Stimulated activated CD8-positive, alpha-beta memory T cell treated with anti-CD3 and anti-CD28 coated beads, Interleukin-7, amount 100 ng/mL, for 24 hours (primary cell): ENCODE measurements at places on chromosomes 11 and 22.

- no peak for DNase-seq
These were observed 866 bp downstream of the EXPH5 start for GRCh38 chr11:108592591-108593213.

GRCh38 chr22:46547179-46547882, 9.9 kb upstream of the CELSR1 start:
- no peak for DNase-seq

GRCh38 chr11:108838102-108838791, 173.4 kb downstream of the DDX10 start:
- no peak for DNase-seq

- DNase-seq = no peak
These were observed 166.2 kb downstream of the PGR start for GRCh38 chr11:100963375-100963774.

GRCh38 chr11:122098261-122098980, 17.6 kb downstream of the BLID start:
- DNase-seq = no peak

- no peak for DNase-seq
These were observed 964.8 kb downstream of the JRKL start for GRCh38 chr11:97354576-97354975.

DNA sequence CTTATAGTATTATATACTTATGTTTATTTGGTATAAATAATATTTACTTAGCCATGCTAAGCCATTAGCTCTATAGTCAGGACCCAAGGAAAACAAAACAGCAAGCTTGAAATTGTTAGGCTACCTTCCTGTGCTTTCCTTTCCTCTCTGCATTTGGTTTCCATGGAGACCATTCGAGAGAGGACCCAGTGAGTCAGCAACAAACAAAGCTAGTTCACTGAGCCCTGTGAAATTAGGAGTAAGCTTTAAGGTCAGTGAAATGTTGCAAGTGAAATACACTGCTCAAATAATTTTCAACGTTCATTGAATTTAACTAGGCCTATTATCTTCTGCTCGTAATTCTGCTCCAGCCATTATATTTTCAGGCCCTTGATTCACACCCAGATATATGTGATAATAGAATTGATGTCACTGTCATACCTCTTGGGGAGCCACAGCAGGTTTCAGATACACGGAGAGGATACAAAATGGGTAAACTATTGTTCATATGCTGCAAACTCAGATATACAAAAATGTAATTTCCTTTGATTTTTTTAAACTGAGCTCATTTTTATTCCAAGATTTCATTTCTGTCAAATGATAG, 9.1 kb upstream of the OR10D3 start:
- DNase-seq = no peak

DNA sequence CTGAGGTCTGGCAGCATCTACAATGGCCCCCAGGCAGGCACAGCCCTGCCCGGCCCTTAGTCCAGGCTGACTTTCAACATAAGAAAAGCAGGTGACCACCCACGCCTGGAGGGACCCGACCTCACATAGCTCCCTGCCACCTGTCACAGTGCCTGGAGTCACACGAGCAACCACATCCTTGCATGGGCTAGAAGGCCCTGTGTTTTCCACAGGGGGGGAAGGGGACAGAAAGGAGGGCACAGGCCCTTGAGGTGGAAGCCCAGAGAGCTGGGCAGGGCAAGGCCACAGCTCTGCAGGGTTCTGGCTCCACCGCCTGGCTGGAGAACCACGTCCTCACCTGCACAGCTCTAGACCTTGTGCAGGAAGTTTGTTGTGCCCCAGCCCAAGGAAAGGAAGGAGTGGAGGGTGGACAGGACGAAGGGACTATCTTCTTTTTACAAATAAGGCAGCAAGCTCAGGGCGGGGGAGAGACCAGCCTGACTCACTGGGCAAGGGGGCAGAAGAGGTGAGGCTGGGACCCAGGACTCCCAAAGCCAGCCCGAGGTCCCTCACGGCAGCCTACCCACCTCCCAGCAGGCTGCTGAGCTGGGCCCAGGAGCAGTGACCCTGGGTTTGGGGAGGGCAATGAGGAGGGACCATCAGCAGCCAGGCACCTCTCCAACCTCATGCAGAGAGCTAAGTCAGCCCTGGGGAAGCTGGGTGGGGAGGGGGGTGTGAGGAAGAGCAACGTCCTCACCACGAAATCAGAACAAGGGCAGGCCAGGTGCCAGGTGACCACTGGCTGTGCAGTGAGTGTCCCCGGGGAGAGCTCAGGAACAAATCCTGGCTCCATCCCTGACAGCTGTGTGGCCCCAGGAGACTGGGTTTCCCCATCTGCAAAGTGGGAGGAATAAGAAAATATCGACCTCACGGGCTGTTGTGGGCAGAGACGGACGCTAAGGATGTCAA, 4.3 kb downstream of the C1QTNF6 start:
- DNase-seq = no peak

DNA sequence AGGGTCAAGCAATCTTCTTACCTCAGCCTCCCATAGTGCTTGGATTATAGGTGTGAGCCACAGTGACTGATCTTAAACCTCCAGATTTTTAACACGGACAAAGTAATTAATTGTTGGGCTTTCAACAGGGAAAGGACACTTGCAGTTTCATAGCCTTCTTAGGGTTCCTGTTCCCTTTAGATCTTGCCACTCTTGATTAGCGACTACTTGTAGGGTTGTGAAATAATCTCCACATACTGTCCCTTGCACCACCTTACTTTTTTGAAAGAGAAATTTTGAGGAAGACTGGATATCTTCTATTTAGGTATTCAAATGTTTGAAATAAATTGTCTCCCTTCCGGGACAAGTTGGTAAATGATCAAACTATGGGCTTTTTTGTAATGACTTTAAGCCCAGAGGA, 7.6 kb downstream of the MS4A4E start:
- no peak for DNase-seq

- DNase-seq = no peak
These were observed 1734.4 kb downstream of the LRRC4C start for GRCh38 chr11:39725081-39725480.

GRCh38 chr11:124238512-124238911, 2.4 kb upstream of the OR8G1 start:
- DNase-seq = no peak

DNA sequence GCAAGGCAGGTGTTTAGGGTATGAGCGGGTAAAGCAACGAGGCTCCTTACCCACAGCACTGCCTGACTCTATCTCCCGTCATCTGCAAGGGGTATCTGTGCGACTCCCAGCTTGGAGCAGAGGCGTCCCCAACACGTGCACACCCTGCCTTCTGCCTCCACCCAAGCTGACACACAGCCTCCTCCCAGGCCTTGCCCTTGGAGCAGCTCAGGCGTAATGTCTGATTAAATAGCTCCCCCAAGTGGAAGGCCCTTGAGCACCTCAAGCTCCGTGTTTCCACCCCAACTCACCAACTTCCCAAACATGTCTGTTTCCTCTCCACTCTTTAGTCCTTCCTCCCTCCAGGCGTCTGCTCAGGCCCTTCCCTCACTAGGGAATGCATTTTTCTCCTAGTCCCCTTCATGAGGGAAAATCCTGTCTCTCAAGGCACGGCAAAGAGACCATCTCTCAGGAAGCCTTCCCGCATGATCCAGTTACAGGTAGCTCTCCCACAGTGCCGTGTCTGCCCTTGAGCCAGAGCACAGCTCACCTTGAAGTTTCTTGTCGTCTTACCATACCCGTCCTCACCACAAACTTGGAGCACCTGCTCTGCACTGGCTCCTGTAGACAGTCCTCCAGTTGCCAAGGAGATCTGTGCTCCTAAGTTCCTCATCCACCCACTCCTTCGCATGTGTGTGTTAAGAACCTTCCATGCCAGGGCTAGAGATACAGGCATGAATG, 15.8 kb downstream of the CYB5R2 start:
- DNase-seq = no peak

GRCh38 chr11:108224911-108225786, 2.3 kb downstream of the ATM start:
- DNase-seq = no peak

DNA sequence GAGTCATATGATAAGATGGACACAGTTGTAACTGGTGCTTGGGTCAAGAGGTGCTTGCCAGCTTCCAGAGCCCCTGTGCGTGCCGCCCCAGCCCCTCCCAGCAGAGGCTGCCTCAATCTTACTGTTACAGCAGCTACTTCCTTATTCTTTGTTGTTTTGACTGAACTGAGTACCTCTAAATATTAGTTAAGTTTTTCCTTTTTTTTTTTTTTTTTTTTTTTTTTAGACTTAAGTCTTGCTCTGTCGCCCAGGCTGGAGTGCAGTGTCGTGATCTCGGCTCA, 8.8 kb downstream of the ZBED4 start:
- no peak for DNase-seq

DNA sequence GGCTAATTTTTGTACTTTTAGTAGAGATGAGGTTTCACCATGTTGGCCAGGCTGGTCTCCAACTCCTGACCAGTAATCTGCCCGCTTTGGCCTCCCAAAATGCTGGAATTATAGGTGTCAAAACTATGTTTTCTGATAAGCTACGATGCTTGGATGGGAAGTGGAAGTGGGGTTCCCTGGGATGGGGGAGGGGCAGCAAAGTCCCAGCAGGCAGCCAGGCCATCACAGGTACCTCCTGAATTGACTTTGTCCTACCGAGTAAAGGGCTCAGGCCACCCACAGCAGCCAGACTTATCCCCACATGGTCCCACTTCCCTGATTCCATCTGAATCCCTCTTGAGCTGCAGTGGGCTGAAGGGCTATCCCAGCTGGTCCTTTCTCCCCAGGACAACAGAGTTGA, 6.9 kb downstream of the FTH1 start:
- DNase-seq = no peak

GRCh38 chr11:116541460-116541859, 231.3 kb downstream of the BUD13 start:
- DNase-seq = no peak

DNA sequence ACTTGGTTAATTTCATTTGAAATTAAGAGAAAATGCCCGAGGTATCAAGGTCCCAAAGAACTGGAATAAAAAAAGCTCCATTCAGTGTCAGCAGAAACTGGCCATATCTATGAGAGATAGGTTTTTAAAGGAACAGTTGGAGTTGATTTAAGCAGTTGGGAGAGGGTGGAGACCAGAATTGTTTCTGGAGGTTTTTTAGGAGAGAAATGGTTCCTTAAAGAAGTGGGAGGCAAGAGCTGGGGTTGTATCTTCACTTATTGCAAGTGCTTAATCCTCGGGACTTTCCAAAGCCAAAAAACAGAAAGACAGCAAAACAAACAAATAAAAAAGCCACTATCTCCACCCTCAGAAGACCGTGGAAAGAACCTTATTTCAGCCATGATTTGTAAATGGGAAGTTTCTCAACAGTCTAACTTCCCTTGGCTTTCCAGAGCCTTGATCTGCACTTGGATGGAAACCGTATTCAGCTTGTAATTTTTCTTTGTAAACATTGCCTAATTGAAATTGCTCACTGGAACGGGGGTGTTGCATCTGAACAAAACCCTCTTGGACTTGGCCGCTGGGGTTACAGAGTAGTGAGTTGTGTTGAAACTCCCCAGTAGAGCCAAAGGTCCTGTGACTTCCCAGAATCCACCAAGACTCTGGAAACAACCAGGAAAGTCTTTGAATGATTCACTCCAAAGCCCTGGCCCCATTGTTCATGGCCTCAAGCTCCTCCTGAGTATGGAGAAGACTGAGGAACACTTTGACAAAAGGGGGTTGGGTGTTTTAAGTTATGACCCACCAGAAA, 115.6 kb downstream of the SLC1A2 start:
- no peak for DNase-seq

- no peak for DNase-seq
These were observed 19.3 kb upstream of the CKAP5 start for GRCh38 chr11:46865340-46865739.

- no peak for DNase-seq
These were observed 4.8 kb downstream of the RTL6 start for GRCh38 chr22:44493206-44493605.

GRCh38 chr11:69439651-69440464, 41.6 kb upstream of the LINC01488 start:
- DNase-seq = no peak

DNA sequence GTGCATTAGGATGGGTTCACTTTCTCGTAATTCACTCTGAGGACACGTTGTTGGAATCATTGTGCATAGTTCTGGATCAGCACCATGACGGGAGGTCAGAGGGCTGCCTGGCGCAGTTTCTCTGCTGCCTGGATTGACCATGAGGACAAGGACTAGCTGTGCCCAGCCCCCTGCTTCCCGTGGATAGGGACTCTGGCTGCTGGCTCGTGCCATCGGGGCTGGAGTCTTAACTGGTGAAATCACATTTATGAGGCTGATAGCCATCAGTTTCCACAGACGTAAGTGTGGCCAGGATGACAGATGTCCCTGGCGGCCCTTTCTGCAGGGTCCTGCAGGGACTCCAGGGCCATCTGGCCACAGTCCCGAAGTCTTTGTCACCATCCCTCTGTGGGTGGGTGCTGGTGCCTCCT, 24.1 kb upstream of the GRAMD4 start:
- DNase-seq = no peak

GRCh38 chr11:10087186-10087922, 206.7 kb downstream of the SBF2 start:
- DNase-seq = no peak

DNA sequence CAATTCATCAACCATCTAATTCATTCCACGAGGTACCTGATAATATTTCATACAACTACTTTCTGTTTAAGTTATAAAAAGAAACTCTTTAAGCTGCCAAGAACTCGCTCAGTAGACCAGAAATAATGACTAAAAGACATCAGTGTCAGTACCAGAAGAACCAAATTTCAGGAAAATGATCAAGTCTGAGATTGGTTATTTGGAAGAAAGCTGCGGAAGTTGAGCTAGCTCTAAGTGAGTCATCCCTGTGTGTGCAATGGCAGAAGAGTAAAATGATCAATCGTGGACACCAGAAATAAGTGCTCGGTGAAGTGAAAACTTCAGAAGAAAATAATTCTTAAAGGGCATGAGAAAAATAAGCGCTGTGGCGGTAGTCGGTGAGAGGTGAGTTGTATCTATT, 933.2 kb upstream of the CHORDC1 start:
- DNase-seq = no peak

DNA sequence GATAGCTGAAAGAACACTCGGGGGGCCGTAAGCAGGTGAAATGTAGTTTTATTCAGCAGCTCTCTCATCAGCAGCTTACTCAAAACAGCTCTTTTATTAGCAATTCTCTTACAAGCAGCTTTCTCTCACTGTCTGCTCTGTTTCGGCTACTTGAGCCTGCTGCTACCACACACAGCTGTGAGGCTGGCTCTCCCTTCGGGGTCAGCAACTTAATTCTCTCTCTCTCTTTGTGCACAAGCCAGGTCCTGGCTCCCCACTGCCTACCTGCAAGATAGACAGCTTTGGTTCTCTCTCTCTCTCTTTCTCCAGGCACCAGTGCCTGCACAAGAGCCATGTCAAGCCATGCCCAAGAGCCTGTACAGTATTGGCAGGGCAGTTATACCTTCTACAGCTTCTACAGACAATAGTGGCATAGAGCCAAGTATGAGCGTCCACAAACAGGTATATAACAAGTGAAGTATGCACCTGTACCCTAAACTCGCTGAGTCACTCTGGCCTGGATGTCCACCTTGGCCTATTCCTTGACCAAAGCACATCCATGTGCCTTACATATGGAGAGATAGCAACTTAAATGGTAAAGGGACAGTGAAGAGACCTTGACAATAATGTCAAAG, 110.8 kb downstream of the MTNR1B start:
- DNase-seq = no peak

GRCh38 chr11:82714346-82715174, 19.1 kb downstream of the FAM181B start:
- DNase-seq = no peak

GRCh38 chr11:45915446-45915845, 2.2 kb downstream of the PEX16 start:
- no peak for DNase-seq
